ENCODE measurements at places on chromosomes 11 and 22.

DNA sequence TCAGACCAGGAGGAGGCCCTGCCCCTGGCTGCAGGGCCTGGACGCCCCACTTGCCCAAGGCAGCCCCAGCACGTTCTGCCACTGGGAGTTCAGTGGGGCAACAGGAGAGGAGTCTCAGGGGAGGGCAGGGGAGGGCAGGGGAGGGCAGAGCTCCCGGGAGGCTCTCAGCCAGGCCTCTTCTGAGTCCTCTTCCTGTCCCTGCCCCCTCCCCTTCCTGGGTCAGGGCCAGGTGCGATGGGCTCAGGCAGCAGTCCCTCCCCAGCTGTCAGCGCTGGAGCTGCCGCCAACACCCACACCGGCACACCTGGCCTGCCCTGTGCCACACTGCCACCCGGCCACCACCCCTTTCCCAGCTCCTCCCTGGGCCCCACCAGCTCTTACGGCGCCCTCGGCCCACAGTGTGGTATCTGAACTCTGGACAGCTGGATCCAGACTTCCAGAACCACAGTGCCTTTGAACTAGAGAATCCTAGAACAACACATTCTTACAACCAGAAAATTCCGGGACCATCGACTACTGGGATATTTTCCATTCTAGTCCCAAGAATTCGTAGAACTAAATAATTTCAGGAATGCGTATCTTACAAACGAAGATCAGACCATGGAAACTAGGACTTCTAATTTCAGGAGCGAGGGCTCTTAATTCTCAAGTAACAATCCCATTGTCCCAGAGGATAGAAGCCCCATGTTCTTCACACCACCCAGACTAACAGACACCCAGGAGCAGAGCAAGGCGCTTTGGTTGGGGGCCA is 21.8 kb downstream of the RPL3 start:
- no peak for DNase-seq
- no peak overlapping the region for H3K27ac ChIP-seq
- H3K4me3 ChIP-seq: no peak overlapping the region
- peaks cover 7% of the 10 kb centered on the region for H3K4me1 ChIP-seq

DNA sequence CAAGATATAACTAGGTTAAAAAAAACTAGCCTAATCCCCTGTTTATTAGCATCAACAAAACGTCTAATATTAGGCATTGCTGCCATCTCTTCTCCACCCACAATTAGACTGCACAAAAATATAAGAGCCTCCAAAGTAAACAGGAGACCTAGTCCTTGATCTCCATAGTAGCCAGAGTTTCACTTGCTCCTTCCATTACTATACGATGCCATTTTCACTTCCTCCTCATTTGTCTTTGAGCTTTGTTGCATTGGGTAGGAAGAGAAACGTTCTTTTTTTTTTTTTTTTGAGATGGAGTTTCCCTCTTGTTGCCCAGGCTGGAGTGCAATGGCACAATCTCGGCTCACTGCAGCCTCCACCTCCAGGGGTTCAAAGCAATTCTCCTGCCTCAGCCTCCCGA is 42.3 kb upstream of the RDX start:
- no peaks in the 10 kb centered on the region for H3K27me3 ChIP-seq
- no peak overlapping the region for H3K27ac ChIP-seq
- no peak overlapping the region for H3K4me3 ChIP-seq
- H3K36me3 ChIP-seq: peaks cover 25% of the 10 kb centered on the region
- peaks cover 13% of the 10 kb centered on the region for H3K4me1 ChIP-seq

DNA sequence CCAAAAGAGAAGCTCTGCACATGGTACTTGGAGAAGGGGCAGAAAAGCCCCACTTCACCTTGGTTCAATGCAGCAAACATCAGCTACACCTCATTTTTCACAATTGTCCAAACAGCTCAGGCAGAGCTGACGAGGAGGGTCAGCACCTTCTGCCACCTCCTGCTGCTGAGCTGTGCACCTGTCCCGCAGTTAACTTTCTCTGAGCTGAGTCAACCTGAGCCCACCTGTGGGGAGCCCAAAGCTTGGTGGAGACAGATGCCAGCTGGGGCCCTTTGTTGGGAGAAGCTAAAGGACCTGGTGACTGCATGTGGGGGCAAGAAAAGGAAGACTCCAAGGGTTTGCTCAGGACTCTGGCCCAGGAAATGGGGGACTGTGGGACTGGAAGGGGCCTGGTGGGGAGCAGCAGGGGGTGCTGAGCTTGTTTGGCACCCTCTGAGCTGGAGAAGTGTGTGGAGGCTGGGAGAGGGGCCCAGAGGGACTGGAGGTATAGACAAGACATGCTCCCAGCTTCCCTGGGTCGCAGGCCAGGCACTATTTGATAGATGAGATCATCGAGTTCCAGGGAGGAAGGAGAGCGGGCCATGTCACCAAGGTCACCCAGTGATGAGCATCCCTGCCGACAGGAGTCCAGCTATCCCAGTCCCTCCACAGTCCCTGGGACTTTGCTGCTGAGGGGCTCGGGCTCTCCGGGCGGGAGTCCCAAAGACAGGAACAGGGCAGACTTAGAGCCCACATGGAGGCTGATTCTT is 53.5 kb downstream of the KCNJ4 start:
- no peaks in the 10 kb centered on the region for H3K36me3 ChIP-seq
- DNase-seq: no peak
- H3K4me3 ChIP-seq: no peak overlapping the region
- peaks cover 11% of the 10 kb centered on the region for H3K4me1 ChIP-seq
- H3K27me3 ChIP-seq: peaks cover 9% of the 10 kb centered on the region

- H3K4me1 ChIP-seq: peaks cover 55% of the 10 kb centered on the region
- no peak overlapping the region for H3K4me3 ChIP-seq
- H3K36me3 ChIP-seq: peaks cover 25% of the 10 kb centered on the region
- peak; percentile 23 for DNase-seq
Observed at GRCh38 chr11:106087815-106088435, 10.5 kb downstream of the AASDHPPT start.

GRCh38 chr11:89463266-89463780 is 27.9 kb downstream of the NOX4 start:
- H3K4me3 ChIP-seq: no peak overlapping the region
- no peak for DNase-seq
- no peaks in the 10 kb centered on the region for H3K27me3 ChIP-seq

GRCh38 chr22:29226351-29226981 is 20.8 kb downstream of the EMID1 start:
- no peak overlapping the region for H3K27ac ChIP-seq
- no peaks in the 10 kb centered on the region for H3K36me3 ChIP-seq
- no peaks in the 10 kb centered on the region for H3K27me3 ChIP-seq
- H3K4me3 ChIP-seq: no peak overlapping the region
- no peak for DNase-seq

- H3K27me3 ChIP-seq: peaks cover 31% of the 10 kb centered on the region
- DNase-seq: no peak
- no peak overlapping the region for H3K4me3 ChIP-seq
- H3K4me1 ChIP-seq: peaks cover 2% of the 10 kb centered on the region
- H3K36me3 ChIP-seq: no peaks in the 10 kb centered on the region
Observed at GRCh38 chr22:22897091-22897490, 9.5 kb downstream of the IGLL5 start.

DNA sequence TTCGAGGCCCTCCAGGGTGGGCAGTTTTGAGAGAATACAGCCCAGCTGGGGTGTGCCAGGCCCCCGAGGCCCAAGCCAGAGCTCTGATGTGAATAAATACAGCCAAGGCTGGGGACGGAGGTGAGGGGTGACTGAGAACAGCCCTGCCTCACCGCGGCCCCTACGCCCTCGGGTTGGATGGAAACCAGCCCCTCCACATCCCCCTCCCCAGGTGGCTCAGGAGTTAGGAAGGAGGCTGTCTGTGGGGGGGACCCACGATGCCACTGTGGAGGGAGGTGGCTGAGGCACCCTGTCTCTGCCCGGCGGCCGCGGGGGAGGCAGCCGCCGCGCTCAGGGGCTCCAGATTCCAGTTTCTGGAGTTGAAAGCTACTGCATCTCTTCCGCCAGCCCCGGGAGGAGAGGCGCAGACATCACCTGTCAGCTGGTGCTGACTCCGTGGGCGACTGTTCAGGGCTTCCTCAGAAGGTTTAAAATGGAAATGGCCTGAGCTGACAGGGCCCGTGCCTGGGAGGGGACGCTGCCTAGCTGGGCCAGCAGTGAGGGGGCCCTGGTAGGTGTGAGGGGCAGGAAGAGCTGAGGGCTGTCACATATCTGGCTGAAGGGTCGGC is 1.4 kb downstream of the FLRT1 start:
- DNase-seq: no peak
- H3K27me3 ChIP-seq: peaks cover 48% of the 10 kb centered on the region
- no peaks in the 10 kb centered on the region for H3K36me3 ChIP-seq
- H3K4me3 ChIP-seq: no peak overlapping the region
